ENCODE measurements at places on chromosomes 2 and 18.

- no peak for DNase-seq
These were observed 215.3 kb downstream of the ZFP36L2 start for GRCh38 chr2:43011158-43011491.

- peak; percentile 26 for DNase-seq
These were observed 1.1 kb downstream of the HPCAL1 start for GRCh38 chr2:10303694-10304378.

- DNase-seq = no peak
These were observed 15.4 kb downstream of the NCKAP5 start for GRCh38 chr2:133552821-133553220.

- no peak for DNase-seq
These were observed 97.8 kb downstream of the ADD2 start for GRCh38 chr2:70670202-70670601.

GRCh38 chr18:10453806-10454680 is at the start of gene APCDD1:
TSS of gene APCDD1 (plus strand) at chr18:10454635. CDS start at chr18:10454982, 347 bp downstream.
- no peak for DNase-seq

GRCh38 chr2:100051253-100051652 is 91.1 kb downstream of the AFF3 start:
- no peak for DNase-seq

DNA sequence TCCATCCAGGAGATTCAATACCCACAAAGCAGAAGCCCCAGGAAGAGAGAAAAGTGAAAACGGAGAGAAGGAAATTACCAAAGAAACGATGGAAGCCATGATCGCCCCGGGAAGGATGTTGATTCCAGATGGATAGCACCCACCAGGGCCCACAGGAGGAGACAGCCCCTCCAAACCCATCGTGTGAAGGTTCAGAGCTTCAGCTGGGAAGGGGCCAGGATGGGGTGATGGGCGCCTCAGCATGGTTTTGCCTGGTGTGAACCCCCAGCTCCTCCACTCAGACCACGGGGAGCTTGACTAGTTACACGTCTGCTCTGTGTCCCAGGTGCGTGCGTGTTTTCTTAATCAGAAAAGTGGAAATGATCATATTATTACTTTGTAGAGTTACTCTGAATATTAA is 264.5 kb downstream of the EIPR1 start:
- no peak for DNase-seq

GRCh38 chr2:45332567-45332966 is 278.5 kb downstream of the SRBD1 start:
- no peak for DNase-seq

GRCh38 chr2:234548695-234549420 is 52.0 kb upstream of the ARL4C start:
- DNase-seq = no peak

- no peak for DNase-seq
These were observed 19.5 kb downstream of the G6PC2 start for GRCh38 chr2:168920504-168921157.

DNA sequence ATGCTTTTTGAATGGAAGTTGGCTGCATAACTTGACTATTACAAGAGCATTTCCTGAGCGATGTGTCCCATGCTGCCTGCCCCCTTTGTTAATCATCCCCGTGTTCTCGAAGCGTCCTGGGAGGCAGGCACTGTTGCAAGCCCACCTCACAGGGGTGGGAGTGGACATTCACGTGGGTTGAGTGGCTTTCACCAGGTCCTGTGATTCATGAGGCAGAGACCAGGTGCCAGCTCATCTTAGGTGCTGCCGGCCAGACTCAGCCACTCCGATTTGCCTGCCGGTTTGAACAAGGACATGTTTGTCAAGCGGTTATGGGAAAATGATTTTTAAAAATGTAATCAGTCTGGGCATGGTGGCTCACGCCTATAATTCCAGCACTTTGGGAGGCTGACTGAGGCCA is 112.5 kb downstream of the ZNF532 start:
- no peak for DNase-seq

DNA sequence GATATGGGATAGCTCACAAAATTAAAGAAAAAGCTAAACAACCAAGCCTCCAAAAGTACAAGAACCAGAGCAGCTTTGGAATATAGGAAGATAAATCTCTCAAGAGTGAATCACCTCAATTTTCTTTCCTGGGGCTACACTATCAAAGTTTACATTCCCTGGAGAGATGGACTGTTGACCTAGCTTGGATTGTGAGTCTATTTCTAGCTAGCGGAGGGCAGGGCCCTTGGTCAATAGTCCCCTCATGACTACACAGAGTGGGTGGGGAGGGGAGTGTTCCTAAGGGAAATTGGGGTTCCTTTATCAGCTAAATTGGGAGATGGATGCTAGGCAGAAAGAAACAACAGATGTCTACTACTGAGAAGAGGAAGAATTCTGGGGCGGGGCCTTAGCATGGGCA is 29.9 kb upstream of the EIF2AK3 start:
- DNase-seq = no peak

GRCh38 chr2:105738658-105739241 is 6.0 kb upstream of the NCK2 start:
- DNase-seq = no peak

GRCh38 chr18:8005870-8006569 is 438.9 kb downstream of the PTPRM start:
- no peak for DNase-seq

GRCh38 chr18:13180614-13181375 is 37.8 kb upstream of the LDLRAD4 start:
- DNase-seq = no peak

GRCh38 chr2:150554046-150554445 is 66.6 kb upstream of the RND3 start:
- DNase-seq = no peak

DNA sequence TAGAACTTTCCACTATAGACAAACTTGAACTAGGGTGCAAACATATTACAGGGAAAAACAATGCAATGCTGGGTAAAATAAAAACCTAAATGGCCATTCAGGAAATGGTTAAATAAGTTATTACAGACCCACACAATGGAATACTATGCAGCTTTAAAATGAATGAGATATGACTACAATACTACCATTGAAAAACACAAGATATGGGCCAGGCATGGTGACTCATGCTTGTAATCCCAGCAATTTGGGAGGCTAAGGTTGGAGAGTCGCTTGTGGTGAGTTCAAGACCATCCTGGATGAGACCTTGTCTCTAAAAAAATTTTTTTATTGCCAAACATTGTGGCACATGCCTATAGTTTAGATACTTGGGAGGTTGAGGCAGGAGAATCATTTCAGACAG is 6.8 kb downstream of the PECR start:
- DNase-seq = no peak

- no peak for DNase-seq
These were observed 114.1 kb upstream of the TRIB2 start for GRCh38 chr2:12602661-12603060.

- DNase-seq = no peak
These were observed 56.3 kb upstream of the HPCAL1 start for GRCh38 chr2:10246370-10246769.

DNA sequence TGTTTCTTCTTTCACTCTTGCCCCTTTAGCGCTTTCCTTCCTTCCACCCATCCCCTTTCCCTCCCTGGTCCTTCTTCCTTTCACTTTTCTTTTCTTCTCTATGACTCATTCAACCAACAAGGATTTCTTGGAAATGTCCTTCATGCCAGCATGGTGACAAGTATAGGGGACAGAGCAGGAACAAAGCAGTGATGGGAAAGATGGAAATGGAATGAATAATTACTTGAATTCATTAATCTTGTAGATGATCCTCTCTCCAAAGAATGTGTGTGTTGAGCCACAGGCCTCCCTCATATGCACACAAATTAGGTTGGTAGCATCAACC is 1.5 kb downstream of the VAMP5 start:
- DNase-seq = no peak

GRCh38 chr2:46913471-46914381 is 1.9 kb downstream of the MCFD2 start:
- DNase-seq = no peak

DNA sequence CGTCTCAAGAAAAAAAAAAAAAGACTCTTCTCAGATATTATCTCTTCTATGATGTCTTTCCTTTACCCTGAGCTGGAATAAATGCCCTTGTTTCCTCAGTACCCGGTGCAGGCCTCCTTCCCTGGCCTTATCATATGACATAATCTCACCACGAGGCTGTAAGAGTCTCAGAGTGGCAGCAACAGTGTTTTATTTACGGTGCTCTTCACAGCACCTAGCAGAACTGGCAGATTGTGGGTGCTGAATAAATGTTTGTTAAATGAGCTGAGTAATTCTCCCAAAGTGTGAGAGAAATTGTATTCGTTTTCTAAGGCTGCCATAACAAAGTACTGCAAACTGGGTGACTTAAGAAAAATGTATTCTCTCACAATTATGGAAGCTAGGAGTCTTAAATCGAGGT is 82.8 kb upstream of the CD28 start:
- no peak for DNase-seq

GRCh38 chr2:186669146-186669545 is 24.7 kb upstream of the FAM171B start:
- DNase-seq = no peak

Data from stimulated activated CD4-positive, alpha-beta T cell treated with anti-CD3 and anti-CD28 coated beads, Interleukin-12 subunit alpha, Interleukin-12 subunit beta, amount 100 ng/mL, for 24 hours (primary cell).